ENCODE measurements at places on chromosomes 5 and 9.

GRCh38 chr9:93086447-93087224 is 9.4 kb upstream of the CARD19 start:
- no peak for DNase-seq

DNA sequence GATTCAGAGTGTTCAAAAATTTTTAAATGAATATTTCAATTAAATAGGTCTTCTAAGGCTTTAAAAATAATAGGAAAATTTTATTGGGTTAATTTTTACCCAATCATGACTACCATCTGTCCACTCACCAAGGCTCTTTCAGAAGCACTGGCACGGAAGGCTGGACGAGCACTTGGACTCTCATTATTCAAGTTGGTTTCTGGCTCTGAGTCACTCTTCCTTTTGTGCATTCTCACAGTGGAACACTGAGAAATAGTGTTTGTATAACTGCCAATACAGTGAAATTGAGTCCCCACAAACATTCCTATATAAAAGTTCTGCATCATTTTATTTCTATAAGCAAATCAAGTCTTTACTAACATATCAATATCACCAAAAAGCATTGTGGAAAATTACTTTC is 1149.0 kb downstream of the EFNA5 start:
- DNase-seq, result no peak

DNA sequence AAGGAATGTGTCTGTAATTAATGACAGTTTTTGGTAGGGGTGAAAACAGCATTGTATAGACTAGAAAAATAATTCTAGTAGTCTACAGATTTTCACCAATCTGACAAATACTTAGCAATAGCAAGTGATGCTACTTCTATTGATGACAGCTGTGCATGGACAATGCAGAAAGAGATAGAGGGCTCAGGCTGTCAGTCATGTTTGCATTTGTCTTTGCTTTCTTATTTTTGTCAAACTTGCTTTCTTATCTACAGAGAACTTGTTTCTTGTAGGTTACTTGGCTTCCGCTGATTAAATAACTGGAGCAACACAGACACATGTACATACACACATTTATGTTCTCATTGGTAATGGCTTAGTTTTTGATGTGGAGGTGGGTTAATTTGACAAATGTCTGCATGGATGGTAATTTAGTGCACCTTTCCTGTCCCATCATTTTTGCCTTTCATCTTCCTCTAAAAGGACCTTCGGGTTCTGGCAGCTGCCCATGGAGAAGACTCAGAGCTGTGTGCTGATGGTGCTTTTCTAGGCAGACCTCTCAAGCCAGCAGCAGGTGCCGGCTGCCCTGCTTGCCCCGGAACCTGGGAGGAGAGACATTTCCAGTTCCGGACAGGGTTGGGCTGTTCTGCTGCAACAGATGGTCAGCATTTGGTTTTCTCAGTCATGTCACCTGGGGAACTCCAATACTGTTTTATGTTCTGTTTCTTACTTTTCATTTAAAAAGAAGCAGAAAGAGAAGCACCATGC is 28.8 kb downstream of the CAMK4 start:
- no peak for DNase-seq

DNA sequence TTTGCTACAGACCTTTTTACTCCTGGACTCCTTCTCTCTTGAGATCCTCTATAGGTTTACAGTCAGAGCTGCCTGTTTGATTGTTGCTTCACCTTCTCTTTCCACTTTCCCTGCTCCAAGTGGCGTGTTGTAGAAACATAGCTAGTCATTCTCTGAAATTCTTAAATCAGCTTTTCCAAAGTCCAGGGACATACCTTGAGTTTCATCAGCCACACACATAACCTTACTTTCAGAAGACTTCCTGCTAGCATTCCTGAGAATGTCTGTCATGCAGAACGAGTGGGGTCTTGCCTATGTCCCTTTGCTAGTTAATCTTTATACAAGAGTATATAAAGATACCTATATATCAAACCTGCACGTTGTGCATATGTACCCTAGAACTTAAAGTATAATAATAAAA is 230.3 kb upstream of the ZNF462 start:
- DNase-seq, result no peak

DNA sequence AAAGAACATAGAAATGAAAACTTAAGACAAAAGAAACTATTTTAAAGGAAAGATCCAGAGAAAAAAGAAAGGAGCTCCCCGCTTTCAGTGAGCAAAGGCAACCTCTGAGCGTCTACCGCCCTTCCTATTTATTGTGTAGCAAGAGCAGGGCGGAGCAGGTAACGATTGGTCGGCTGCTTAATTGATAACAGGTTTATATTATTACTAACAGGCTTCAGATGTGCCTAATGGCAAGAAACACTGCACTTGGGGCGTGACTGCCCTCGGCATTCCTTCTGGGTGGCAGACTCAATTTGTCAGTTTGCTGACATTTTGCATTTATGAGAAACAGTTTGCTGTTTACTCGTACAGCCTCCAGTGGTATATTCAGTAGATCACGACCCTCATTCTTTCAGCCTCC is 482.7 kb upstream of the C9orf72 start:
- DNase-seq, result no peak

DNA sequence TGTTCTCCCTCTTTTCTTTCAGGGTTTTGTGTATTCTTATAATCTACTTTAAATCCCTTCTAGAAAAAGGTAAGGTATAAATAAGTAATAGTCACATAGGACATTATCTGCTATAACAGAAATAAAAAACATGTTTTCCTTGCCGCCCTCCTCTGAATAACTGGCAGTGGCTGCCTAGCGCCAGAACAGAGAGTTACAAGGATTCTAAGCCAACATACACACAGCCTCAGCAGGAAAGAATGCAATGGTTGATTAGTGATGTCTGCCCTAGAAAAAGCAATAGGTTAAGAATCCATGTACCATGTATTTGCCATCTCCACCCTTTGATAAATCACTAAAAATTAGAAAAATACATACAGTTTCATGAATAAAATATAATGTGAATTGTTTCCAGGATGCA is 4.9 kb downstream of the MED27 start:
- no peak for DNase-seq

- no peak for DNase-seq
Measured at GRCh38 chr5:38926121-38926520, 80.3 kb downstream of the OSMR start.

DNA sequence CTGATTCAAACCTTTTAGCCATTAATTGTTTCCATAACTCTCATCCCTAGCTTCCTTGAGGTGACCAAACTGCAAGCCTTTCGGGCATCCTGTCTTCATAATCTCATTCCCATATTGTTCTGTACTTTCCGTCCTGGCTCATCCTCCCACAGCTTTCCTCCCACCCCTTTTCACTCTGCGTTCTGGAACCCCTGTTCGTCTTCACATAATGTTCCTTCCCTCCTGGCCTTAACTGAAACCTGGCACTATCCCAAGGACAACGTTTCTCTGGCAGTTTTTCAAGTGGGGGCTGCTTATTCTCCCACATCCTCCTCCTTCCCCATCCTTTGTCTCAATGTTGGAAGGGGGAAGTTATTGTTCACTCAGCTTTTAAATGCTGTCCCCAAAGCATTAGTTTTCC is 1.5 kb downstream of the ZNF189 start:
- no peak for DNase-seq

- DNase-seq, result no peak
Measured at GRCh38 chr5:151004499-151004898, 15.9 kb upstream of the GPX3 start.

DNA sequence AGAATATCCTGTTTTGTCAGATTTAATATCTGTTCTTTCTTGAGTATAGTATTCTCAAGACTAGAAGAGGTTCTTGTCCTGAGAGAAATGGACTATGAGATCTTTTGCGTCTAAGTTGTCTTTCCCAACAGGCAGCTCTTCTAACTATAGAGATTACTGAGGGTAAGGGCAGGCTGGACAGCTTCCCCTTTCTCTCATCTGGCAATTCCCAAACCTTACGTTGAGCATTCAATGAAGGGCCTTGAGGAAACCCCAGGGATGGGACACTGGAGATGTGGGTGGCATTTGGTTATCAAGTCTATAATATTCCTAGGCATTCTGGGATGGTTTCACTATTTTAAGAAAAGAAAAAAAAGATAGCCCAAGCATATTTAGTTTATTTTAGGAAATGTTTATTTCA is 28.0 kb upstream of the C5orf47 start:
- no peak for DNase-seq

GRCh38 chr5:73460133-73460532 is 11.6 kb upstream of the FOXD1 start:
- no peak for DNase-seq

DNA sequence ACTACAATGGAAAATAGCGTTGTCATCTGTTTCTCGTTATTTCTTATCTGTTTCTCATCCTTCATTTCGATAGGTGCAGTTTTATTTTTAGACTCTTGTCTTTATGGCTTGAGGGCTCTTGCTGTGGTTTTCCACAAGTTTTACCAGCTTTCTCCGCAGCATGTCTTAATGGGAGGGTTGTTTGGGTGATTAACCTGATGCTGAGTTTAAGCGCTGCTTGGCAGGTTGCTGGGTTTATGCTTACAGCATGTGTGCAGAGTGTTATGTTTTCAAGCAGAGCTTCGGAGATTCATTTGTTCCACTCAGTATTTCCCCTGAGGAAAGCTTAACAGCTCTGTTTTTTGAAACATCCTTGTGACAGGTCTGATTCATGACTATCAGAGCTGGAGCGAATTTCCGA is 154.0 kb downstream of the SLC12A2 start:
- DNase-seq, result no peak

GRCh38 chr9:23826120-23826629 is at the start of gene ELAVL2:
Gene ELAVL2 (minus strand): TSS chr9:23826240. CDS start chr9:23762234, 64,006 bp downstream.
- DNase-seq, result peak; percentile 37

GRCh38 chr5:62017092-62017491 is 288.9 kb upstream of the KIF2A start:
- DNase-seq, result no peak

DNA sequence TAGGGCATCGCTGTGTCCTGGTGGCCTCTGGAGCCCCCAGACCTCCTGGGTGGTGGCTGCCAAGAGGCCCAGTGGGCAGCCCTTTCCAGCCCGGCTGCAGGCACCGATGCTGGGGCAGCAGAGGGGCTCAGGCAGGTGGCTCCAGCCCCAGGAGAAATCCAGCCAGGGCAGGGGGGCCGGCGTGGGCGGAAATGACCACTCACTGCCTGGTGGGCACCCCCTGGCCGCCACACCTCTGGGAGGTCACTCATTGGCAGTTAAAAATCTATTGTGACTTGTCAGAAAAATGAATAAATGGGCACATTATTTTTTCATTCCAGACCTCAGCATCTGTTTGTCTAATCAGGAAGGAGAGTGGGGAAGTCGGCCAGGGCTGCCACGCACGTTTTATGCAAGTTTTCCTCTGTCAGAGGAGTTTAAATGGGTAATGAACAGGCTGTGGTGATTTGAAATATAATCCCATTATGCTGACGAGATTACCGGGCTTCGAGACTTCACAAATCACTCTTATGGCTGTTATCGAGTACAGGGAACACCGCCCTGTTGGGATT is 171.9 kb downstream of the GAPVD1 start:
- DNase-seq, result no peak

DNA sequence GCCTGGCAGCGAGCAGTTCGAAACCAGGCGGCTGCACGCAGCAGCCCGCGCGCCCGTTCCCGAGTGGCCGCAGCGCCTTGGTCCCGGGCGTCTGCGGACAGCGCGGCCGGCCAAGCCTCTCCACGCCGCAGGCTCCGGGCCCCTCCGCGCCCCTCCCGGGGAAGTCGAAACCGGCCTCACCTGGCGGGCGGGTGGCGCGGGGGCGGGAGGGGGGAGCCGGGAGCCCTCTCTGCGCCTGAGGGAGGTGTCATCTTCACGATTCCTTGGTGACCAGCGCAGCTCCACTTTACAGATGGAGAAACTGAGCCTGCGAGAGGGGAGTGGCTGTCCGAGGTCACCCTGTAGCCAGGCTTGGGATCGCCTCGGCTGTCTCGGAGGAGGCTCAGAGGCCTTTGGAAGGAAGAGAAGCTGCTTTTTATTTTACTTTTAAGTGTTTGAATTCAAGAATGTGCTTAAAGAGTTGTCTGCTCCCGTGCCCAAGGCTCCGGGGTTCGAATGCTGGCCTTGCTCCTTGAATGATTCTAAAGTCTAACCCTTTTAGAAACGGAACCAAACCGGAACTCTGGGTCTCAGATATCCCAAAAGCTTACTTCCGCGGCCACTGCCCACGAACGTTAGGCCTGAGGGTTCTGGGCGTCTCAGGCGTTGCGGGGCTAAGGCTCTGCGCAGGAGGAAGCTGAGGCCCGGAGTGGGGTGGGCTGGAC is 662 bp downstream of the SUSD3 start:
- peak; percentile 33 for DNase-seq

DNA sequence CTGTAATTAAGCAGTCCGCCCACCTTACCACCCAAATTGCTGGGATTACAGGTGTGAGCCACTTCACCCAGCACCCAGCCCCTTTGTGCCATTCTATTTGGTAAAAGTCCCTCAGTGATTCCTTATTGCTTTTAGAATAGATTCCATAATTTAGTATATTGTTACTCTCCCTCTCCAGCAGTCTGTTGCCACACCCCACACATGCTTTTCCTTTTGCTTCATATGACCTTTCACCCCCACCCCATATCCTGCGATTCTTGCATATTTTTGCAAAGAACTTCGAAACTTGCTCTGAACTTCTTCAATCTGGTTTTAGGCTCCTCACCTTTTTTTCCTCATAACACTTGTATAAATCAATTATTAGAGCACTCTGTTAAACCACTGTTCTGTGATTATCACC is 100.2 kb downstream of the MTREX start:
- no peak for DNase-seq

GRCh38 chr5:6632324-6632887 is 438 bp downstream of the NSUN2 start:
- DNase-seq, result no peak

- no peak for DNase-seq
Measured at GRCh38 chr5:102819634-102820033, 64.5 kb downstream of the PAM start.

GRCh38 chr9:126397056-126397455 is 70.4 kb downstream of the MVB12B start:
- DNase-seq, result peak; percentile 17

DNA sequence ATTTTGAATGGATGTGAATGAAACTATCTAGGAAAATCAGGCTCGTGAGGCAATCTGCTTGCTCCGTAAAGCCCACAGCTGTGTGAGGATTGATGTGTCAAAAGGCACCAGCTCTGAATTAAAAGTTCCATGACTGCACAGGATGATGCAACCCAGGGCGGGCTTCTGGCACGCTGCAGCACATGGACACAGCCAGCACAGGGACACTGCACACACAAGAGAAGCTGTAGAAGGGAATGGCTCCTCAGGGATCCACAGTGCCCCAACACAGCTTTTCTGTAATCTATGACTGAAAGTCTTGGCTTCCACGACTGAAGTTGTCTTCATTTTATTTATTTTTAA is 151.0 kb downstream of the GCNT1 start:
- DNase-seq, result no peak

Data from stimulated activated CD4-positive, alpha-beta T cell treated with anti-CD3 and anti-CD28 coated beads, Interleukin-4, amount 100 ng/mL, for 4 hours (primary cell).